Left cardiac atrium (tissue), 4 donors: ENCODE measurements at places on chromosomes 7 and 10. TPM values are rescaled to one million over a fixed set of nuclear protein-coding genes. Genes with fewer than 3 reads are reported as not detected.

GRCh38 chr7:137475966-137476365 is 132.4 kb upstream of the PTN start:
- no peak for DNase-seq

- DNase-seq = peak; percentile 71
These were observed 14.8 kb downstream of the PDAP1 start for GRCh38 chr7:99393355-99394187.

GRCh38 chr7:140330128-140330527 is 68.2 kb downstream of the SLC37A3 start:
- DNase-seq = no peak

DNA sequence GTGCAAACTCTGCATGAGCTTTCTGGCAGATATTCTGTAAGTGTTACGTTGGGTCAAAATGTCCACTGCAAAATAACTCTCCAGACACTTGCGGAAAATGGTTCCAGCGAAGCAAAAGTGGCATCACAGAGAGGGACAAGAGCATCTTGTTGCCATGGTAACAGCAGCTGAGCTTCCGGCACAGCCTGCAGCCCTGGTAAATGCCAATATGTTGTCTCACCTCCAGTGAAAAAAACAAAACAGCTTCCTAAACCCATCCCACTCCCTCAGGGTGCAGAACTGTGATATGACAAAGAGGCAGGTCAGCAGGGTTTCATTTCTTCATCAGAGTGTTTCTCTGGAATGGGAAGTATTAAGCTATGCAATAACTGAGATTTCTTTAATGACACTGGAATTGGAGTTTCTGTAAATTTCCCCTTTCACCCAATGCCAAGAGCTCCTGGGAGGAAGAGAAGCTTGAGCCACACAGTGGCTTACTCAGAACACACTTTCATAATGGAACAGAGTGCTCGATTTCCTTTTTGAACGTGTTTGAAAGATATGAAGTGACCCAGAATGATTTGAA is 65.6 kb downstream of the FOXI2 start:
- no peak for DNase-seq

DNA sequence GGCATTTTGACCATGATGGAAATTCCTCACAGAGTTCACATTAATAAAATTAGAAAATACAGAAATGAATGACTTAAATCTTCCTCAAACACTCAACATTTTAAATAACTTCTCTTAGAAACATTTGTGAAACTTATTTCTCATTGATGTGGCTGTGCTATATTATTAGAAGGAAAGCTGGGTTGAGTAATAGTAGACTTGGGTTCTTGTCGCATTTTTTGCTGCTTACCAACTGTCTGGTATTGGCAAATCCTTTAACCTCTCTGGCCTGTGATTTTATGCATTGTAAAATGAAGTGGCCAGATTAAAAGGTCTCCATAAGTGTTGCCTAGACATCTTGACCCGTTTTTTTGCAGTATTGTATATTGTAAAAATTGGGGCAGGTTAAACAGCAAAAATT is 66.5 kb downstream of the VPS50 start:
- DNase-seq = no peak

DNA sequence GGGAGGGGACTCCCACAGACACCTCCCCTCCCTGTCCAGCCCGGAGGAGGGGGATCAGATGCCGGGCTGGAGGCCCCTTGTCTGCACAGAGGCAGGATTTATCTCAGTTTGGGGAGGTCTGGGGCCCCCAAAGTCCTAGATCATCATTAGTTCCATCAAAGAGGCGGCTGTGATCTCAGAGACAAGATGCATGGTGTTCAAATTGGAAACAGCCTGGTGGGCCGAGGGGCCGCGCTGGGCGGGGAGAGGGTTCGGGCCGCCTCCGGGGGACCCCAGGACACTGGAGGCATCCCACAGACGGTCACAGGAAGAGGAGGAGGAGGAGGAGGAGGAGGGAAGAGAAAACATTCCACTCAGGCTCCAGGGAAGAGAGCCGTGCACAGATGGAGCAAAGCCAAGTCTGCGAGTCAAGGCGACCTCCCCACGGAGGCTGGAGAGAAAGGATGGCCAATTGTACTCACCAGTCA is 69.5 kb upstream of the CUX1 start:
- no peak for DNase-seq

- DNase-seq = no peak
These were observed 999 bp downstream of the ITIH5 start for GRCh38 chr10:7665767-7666166.

DNA sequence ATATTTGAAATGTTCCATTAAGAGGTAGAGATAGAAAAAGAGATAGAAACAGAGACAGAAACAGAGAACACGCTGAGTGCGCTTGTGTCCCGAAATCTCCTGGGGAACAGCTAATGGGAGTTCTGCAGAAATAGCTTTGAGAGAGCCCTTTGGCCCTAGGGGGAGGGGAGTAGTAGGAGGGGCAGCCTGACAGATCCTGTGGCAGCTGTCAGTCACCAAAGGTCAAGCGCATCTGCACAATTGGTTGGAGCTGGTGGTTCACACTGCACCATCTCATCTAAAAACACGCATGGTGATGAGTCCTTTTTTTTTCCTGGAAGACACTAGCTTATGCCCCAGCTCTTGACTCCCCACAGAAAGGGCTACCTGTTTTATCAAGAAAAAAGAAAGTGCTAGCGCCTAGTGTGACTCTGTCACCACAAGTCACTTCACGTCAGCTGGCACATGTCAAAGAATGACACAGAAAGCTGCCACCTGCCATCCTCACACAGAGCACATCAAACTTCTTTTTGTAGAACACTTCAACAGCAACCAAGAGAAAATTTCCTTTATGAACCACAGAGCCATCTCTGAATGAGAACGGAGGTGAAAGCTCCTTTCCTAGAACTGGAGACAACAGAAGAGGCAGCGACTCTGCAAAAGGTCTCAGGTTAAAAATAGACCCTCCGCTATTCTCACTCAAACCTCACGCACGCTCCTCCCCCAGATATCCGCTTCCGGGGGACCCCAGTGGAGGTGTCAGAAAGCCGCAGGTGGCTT is 125.7 kb downstream of the GFRA1 start:
- DNase-seq = no peak

DNA sequence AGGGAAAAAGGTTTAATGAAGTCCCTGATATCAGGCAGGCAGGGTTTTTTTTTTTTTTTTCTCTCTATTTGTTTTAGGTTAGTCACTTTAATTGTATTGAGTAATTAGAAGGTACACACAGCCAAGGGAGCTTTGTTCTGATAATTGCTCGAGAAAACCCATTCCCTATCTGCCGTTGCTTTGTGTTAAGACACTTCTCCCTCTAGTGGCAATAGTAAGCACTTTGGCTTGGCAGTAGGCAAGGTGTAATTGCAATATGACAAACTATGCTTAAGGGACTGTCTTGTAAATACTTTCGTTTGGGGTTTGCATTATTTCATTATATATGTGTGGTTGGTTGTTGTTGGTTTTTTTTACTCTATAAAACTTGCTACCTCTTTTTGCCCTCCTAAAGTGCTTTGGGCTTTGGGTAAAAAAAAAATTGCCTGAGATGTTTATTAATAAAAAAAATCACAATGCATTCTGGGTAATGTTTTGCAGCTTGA is 113.4 kb downstream of the BTRC start:
- DNase-seq = no peak

DNA sequence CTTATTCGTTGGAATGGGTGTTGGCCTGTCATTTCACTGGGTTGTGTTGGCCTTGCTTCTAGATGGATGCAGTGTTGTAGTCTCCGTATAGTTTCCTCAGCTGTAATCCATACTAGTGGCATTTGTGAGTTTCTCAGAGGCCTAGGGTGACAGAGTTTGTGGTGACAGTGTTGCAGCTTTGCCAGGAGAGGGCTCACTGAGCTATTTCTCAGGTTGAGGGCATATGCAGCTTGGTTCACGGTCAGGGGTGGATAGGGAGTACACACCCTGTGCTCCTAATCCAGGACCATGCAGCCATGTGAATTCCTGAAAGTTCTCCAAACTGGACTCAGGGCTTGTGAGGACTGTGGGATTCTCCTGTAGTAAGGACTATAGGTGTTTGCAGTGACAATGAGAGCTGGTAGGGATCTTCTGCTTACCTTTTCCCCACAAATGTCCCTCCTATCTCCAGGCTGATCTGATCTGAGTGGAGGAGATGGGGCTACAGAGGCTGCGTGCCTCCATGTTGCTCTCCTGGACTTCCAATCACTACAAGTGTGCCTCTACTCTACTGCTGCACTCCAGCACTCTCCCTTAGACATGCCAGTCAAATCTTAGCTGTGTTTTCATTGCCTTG is 229.0 kb downstream of the STK31 start:
- no peak for DNase-seq

- no peak for DNase-seq
These were observed 626.6 kb downstream of the SORCS1 start for GRCh38 chr10:106537866-106538265.

DNA sequence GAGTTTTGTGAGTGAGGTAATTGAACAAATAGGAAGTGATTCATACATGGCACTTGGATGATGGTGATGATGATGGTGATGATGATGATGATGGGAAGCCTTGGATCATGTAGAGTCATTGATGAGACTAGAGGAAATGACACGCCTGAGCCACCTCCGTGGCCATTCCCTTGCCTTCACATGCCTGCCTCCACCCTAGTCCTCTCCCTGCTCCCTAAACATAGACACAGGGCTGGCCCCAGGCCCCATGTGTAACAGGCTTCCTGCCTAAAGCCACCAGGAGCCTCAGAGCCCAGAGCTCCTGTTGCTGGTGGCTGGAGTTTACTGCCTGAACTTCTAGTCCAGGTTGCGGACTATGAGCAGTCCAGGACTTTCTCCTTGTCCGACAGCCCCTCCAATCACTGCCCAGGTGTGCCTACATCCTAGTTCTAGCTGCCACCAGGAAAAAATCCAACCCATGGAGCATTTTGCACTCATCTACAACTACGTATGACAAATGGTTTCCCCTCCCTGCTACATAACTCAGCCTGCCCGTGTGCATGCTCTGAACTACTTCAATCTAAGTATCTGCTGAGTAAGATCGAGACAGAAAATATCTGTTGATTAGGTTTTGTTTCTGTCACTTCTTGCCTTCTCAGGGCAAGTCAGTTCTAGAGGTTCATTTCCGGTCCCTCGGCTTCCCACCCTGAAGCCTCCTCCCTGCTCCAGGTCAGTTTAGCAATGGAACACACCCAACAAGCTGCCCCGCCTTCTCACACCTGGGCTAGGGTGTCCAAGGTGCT is 35.5 kb upstream of the KDM7A start:
- DNase-seq = no peak

DNA sequence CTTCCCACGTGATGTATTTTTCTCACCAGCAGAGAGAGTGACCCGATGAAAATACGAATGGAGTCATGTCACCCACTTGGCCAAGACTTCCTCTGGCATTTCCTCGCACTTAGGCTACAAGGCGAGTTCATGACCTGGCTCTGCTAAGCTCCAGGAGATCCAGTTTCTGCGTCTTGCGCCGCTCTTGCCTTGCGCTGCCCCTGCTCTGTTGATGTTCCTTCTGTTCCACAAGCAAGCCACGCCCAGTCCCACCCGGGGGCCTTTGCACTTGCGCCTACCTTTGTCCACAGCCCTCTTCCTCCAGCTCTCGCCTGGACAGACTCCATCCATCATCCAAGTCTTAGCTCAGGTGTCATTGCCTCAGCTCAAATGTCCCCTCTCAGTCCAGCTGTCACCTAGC is 116.3 kb upstream of the SHH start:
- DNase-seq = no peak

DNA sequence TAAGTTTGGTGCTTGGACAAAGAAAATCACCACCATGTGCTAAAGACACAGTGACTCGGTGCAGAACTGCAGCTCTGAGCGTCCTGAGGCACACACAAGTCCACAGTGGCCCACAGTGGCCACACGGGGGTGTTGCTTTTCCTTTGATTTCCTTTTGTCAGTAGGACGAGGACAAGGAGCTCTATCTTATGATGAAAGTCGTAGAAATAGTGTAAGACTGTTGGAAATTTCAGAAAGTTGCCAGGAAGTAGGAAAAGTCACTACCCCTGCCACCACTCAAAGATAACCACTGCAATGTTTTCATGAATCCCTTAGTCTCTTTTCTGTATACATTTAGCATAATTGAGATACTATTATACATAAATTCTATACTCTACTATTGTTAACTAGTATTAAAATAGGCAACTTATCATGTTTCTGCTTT is 146.0 kb downstream of the TNS3 start:
- DNase-seq = peak; percentile 72

NXPH1 gene
- not detected for total RNA-seq

SPDYE8 gene
- not detected for total RNA-seq

REEP3 gene
- total RNA-seq = 25.4 TPM

PNLIP gene
- total RNA-seq = not detected

NKX1-2 gene
- not detected for total RNA-seq

ADAP1 gene
- total RNA-seq = 8.2 TPM

OR2A7 gene
- total RNA-seq = 1.8 TPM
